Calu3 (cell line): ENCODE measurements at places on chromosomes 7 and 10.

DNA sequence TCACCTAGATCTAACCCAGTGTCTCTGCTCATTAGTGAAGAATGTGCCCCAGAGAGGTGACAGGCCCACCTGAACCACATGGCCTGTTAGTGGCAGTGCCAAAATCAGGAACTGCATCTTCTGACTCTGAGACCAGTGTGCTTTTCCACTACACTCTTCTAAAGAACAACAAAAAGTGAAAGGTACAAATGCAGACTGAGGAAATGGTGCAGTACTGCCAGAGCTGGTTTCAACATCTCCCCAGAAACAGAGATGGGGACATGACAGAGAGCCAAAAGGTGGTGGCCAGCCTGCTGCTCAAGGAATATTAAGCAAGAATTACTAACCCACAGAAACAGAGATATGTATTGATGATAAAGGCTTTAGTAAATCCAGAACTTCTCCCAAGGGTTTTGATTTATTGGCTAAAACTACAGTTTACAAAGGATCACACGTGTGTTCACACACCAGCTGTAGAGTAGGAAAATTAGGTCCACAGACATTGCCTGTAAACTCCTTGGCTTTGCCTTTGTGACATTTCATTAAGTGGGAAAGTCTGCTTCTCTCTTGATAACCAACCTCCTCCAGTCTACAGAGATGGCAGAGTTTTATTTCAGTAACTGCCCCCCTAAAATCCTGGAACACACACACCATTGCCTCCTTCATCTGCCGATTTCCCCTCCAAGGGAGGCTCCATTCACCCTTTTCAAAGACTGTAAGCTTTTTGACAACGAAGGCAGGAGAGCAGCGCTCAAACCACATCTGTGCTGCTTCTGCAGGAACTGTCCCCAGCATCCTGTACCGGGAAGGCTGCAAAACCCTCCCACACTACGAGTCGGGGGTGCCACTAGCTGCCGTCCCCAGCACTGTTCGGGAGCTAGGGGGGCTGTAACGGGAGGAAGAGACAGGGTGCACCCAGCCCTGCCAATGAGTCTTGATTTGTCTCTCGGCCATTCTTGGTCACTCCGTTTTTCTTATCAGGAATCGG lies 29.8 kb downstream of the GSDME start:
- H3K4me3 ChIP-seq = no peak overlapping the region
- no peaks in the 10 kb centered on the region for H3K36me3 ChIP-seq
- H3K27me3 ChIP-seq = no peaks in the 10 kb centered on the region
- no peak overlapping the region for H3K27ac ChIP-seq
- H3K4me1 ChIP-seq = no peaks in the 10 kb centered on the region

GRCh38 chr10:122236690-122237306 lies 34.3 kb upstream of the BTBD16 start:
- H3K4me1 ChIP-seq = no peaks in the 10 kb centered on the region
- H3K36me3 ChIP-seq = peaks cover 4% of the 10 kb centered on the region
- DNase-seq = no peak

DNA sequence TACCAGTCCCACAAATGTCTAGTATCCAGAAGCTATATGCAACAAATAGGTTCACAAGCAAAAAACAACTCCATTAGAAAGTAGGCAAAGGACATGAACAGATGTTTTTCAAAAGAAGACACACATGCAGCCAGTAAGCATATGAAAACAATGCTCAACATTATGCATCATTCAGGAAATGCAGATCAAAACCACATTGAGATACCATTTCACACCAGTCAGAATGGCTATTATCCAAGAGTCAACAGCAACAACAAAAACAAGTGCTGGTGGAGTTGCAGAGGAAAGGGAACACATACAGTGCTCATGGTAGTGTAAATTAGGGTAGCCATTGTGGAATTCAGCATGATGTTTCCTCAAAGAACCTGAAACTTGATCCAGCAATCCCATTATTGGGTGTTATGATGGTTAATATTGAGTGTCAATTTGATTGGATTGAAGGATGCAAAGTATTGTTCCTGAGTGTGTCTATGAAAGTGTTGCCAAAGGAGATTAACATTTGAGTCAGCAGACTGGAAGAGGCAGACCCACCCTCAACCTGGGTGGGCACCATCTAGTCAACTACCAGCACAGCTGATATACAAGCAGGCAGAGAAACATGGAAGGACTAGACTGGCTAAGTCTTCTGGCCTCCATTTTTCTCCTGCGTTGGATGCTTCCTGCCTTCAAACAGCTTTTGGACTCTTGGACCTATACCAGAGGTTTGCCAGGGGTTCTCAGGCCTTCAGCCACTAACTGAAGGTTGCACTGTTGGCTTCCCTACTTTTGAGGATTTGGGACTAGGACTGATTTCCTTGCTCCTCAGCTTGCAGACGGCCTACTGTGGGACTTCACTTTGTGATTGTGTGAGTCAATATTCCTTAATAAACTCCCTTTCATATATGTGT lies 218.4 kb upstream of the SEMA3D start:
- no peaks in the 10 kb centered on the region for H3K36me3 ChIP-seq
- H3K27ac ChIP-seq = no peak overlapping the region
- no peak overlapping the region for H3K4me3 ChIP-seq
- H3K4me1 ChIP-seq = no peaks in the 10 kb centered on the region

DNA sequence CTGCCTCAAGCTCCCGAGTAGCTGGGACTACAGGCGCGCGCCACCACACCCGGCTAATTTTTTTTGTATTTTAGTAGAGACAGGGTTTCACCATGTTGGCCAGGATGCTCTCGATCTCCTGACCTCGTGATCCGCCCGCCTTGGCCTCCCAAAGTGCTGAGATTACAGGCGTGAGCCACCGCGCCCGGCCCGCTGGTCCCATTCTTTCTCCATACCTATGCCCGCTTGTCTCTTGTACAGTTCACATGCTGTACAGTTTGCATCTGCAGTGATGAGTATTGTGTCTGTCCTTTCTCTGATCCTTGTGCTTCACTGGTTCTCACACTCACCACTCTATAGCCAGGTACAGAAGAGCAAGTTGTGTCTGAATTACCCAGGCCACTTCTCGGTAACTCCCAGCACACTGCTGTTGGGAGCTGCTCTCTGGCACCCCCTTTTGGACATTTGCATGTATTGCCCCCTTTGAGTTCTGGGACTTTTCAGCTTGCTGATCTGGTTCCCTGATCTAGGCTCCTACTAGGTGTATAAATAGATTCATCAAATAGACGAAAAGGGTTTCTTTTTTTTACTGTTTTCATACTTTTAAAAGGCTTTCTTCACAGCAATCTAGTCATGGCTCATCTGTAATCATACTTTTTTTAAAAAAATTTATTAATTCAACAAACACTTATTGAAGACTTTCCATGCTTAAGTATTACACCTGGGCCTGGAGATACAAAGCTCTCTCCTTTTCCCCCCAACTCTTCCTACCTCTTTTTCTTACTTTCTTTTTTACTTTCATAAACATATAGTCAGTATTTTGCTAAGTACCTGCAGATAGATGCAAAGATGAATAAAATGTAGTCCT lies 53.5 kb downstream of the AOAH start:
- H3K36me3 ChIP-seq = no peaks in the 10 kb centered on the region
- no peak overlapping the region for H3K4me3 ChIP-seq
- peaks cover 26% of the 10 kb centered on the region for H3K4me1 ChIP-seq

DNA sequence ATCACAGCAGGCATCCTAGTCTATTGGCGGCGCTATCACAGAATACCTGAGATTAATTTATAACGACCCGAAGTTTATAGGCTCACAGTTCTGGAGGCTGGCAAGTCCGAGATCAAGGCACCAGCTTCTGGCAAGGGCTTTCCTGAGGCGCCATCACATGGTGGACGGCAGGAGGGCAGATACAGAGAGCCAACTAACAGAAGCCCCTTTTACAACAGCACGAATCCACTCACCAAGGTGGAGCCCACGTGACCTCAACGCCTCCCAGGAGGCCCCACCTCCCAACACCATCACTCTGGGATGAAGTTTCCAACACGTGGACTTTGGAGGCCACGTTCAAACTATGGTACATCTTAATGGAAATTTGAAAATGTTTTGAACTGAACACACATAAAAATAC lies 255.3 kb downstream of the ELFN1 start:
- no peak overlapping the region for H3K27ac ChIP-seq
- no peaks in the 10 kb centered on the region for H3K27me3 ChIP-seq
- H3K4me3 ChIP-seq = no peak overlapping the region
- H3K36me3 ChIP-seq = peaks cover 7% of the 10 kb centered on the region
- H3K4me1 ChIP-seq = peaks cover 8% of the 10 kb centered on the region

- DNase-seq = no peak
- no peak overlapping the region for H3K27ac ChIP-seq
- H3K27me3 ChIP-seq = no peaks in the 10 kb centered on the region
Measured at GRCh38 chr7:100079024-100079560, 2.4 kb downstream of the ZNF3 start.

DNA sequence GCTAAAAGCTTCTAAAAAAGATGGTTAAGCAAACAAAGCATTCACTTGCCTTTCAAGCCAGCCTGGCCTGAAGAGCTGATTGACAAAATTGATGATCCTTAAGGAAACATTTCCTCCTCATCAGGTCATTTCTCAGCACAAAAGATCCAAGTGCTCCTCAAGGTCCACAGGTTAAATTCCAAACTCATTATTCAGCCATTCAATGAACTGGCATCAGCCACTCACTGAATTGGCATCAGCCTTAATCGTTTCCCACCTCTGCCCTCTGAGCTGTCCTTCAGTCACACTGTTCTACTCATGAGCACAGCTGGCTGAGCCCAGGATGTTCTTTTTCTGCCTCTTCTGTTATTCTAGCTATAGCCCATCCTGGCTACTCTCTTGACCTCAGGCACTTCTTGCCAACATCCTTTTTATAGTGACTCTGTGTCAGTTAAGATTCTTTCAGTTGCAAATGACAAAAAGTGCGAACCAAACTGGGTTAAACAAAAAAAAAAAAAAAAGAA lies 147.5 kb downstream of the RAB11FIP2 start:
- H3K4me3 ChIP-seq = no peak overlapping the region
- H3K27me3 ChIP-seq = no peaks in the 10 kb centered on the region
- no peaks in the 10 kb centered on the region for H3K36me3 ChIP-seq
- H3K27ac ChIP-seq = no peak overlapping the region
- DNase-seq = no peak

- DNase-seq = no peak
- H3K4me3 ChIP-seq = no peak overlapping the region
- H3K4me1 ChIP-seq = no peaks in the 10 kb centered on the region
- no peaks in the 10 kb centered on the region for H3K36me3 ChIP-seq
- no peak overlapping the region for H3K27ac ChIP-seq
Measured at GRCh38 chr7:3835109-3835508, 534.1 kb downstream of the SDK1 start.

- DNase-seq = no peak
- no peaks in the 10 kb centered on the region for H3K4me1 ChIP-seq
- H3K27me3 ChIP-seq = peaks cover 11% of the 10 kb centered on the region
- H3K4me3 ChIP-seq = no peak overlapping the region
Measured at GRCh38 chr10:132151286-132151950, 35.3 kb upstream of the DPYSL4 start.

DNA sequence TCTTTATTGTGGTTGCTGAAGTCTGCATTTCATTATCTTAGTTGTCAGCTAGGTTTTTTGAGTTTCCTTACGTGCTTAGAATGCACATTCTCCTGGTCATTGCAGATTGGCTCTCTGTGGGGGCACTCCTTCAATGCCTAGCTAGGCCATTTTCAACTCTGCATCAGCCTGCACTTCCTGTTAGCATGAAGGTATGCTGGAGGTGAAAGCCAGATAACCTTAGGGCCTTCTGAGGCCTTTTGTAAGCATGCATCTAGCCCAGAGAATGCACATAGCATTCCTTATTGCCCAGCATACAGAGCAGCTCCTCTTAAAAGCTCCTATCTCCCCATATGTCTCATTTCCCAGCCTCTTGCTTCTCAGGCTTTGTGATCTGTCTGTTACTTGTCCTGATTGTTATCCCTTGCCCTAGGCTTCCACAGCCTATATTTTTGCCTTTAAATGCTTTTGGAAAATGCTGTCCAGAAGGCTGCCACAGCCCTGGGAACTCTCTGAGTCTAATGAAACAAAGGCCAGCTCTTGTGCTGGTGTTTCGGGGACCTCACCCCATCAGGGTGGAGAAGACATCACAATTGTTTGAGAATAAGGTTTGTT lies 108.1 kb upstream of the IGFBP3 start:
- no peak overlapping the region for H3K27ac ChIP-seq
- H3K4me1 ChIP-seq = peaks cover 30% of the 10 kb centered on the region
- DNase-seq = no peak
- no peak overlapping the region for H3K4me3 ChIP-seq

GRCh38 chr7:3895341-3896116 lies 594.5 kb downstream of the SDK1 start:
- H3K4me3 ChIP-seq = no peak overlapping the region
- peaks cover 18% of the 10 kb centered on the region for H3K4me1 ChIP-seq
- no peak for DNase-seq
- no peaks in the 10 kb centered on the region for H3K27me3 ChIP-seq
- no peak overlapping the region for H3K27ac ChIP-seq
- no peaks in the 10 kb centered on the region for H3K36me3 ChIP-seq

DNA sequence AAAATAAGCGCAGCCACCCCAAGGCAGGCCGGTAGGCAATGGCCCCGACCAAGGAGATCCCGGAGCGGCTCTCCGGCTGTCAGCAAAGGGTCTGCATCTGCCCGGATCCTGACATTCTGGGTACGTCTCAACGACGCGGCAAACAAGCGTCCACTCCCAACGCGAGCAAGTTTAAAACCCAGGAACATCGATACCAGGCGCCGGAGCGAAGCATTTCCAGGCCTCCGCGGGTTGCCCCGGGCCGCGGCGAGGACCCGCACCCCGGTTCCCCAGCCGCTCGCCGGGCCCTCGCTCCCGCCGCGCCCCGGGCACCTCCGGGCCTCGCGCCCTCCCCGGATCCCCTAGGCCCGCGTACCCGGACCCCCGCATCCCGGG lies 453 bp downstream of the URGCP start:
- H3K27ac ChIP-seq = peak overlapping the region; percentile 85
- DNase-seq = peak; percentile 37
- H3K27me3 ChIP-seq = no peaks in the 10 kb centered on the region
- H3K36me3 ChIP-seq = peaks cover 27% of the 10 kb centered on the region

DNA sequence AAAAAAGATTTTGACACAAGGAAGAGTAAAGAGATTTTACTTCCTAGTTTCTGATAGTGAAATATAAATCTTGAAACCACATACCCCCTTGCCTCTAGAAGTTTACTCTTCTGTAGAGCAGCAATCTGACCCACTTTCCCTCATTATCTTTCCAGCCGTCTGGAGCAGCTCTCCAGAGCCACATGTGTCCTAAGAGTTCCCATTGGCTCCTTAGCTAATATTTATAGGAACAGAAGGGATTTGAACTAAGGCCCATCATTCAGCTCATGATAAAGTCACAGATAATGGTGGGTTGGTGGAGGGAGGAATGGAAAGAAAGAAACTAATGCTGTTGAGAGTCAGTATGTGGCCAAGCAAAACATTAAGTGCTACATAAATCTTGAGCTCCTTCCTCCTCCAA lies 121.8 kb downstream of the INHBA start:
- no peak for DNase-seq
- H3K27ac ChIP-seq = no peak overlapping the region
- no peak overlapping the region for H3K4me3 ChIP-seq
- H3K27me3 ChIP-seq = no peaks in the 10 kb centered on the region
- no peaks in the 10 kb centered on the region for H3K4me1 ChIP-seq

GRCh38 chr10:110841767-110842267 lies 29.9 kb upstream of the PDCD4 start:
- no peaks in the 10 kb centered on the region for H3K36me3 ChIP-seq
- DNase-seq = no peak
- no peak overlapping the region for H3K4me3 ChIP-seq

- H3K4me3 ChIP-seq = no peak overlapping the region
- no peaks in the 10 kb centered on the region for H3K4me1 ChIP-seq
- no peaks in the 10 kb centered on the region for H3K27me3 ChIP-seq
- DNase-seq = no peak
- H3K36me3 ChIP-seq = no peaks in the 10 kb centered on the region
Measured at GRCh38 chr7:158403013-158403821, 184.4 kb downstream of the PTPRN2 start.
